Neural progenitor cell (in vitro differentiated cells): ENCODE measurements at places on chromosomes 1 and 21. TPM values are rescaled to one million over a fixed set of nuclear protein-coding genes. Genes with fewer than 3 reads are reported as not detected.

The LGR6 gene
- 0.25 TPM in 1 of 2 replicates, not detected in the other for total RNA-seq

The SLFNL1 gene
- 0.19 TPM in 1 of 2 replicates, not detected in the other for total RNA-seq

DNA sequence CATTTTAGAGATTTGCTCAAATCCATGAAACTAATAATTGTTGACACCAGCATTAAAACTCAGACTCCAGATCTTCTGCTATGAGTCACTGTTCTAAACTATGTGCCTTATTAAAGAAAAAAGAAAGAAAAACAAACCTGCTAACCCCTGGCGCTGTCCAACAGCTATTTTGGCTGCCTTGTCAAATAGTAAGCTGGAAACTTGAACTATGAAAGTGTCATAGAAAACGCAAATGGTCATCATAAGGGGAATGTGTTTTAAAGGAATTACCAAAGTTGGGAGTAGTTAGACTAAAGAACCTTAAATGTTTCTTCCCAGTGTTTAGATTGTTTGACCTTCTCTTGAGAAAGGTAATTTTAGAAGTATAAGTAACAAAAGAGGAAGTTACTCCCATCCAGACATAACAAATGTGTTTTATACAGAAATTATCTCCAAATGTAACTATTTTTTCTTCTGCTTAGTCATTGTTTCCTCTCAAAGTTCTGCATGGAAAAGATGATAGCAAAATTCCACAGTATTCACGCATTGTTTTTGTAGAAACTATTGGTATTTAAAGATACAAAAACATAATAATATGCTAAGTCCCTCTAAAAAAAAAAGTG, 272.4 kb downstream of the TPR start:
- peaks cover 13% of the 10 kb centered on the region for H3K4me1 ChIP-seq
- no peak for DNase-seq
- no peak overlapping the region for H3K27ac ChIP-seq
- no peaks in the 10 kb centered on the region for H3K36me3 ChIP-seq
- no peaks in the 10 kb centered on the region for H3K27me3 ChIP-seq
- no peak overlapping the region for H3K4me3 ChIP-seq

GRCh38 chr1:7469255-7469938, 301.7 kb upstream of the VAMP3 start:
- H3K4me3 ChIP-seq, result no peak overlapping the region
- no peak for DNase-seq
- H3K27me3 ChIP-seq, result no peaks in the 10 kb centered on the region
- H3K27ac ChIP-seq, result no peak overlapping the region

GRCh38 chr1:185532856-185533255, 201.3 kb upstream of the HMCN1 start:
- H3K4me1 ChIP-seq, result peaks cover 14% of the 10 kb centered on the region
- no peaks in the 10 kb centered on the region for H3K36me3 ChIP-seq

DNA sequence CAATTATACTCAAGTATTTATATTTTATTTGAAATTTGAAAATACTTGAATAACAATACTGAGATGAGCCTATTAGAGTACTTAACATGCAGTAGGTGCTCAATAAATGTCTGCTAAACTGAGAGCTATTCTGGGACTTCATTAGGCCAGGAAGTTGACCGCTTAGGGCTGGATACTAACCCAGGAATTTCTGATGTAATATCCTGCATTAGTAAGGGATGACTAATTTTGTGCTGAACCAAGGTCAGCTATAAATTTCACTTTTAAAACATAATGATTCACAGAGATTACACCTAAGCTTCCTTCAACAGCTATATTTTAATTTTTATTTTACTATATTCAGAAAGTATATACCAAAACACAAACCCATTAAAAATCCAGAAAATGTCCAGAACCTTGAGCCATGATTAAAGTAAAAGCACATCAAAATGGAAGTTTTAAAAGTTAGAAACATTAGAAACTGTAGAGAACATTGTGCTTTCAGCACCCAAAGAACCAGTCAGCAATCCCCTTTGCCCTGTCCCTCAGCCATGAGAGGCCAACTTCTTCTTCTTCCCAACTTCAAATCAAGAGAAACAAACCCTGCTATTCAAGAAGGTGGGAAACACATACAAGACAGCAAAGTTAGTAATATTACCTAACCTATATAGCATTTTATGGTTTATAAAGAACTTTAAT, 35.4 kb downstream of the WNT2B start:
- no peaks in the 10 kb centered on the region for H3K27me3 ChIP-seq
- H3K27ac ChIP-seq, result no peak overlapping the region
- no peaks in the 10 kb centered on the region for H3K4me1 ChIP-seq
- peaks cover 3% of the 10 kb centered on the region for H3K36me3 ChIP-seq
- DNase-seq, result no peak

- DNase-seq, result no peak
- no peaks in the 10 kb centered on the region for H3K36me3 ChIP-seq
- H3K4me3 ChIP-seq, result no peak overlapping the region
These were observed 43.0 kb upstream of the AK4 start for GRCh38 chr1:65104854-65105534.

DNA sequence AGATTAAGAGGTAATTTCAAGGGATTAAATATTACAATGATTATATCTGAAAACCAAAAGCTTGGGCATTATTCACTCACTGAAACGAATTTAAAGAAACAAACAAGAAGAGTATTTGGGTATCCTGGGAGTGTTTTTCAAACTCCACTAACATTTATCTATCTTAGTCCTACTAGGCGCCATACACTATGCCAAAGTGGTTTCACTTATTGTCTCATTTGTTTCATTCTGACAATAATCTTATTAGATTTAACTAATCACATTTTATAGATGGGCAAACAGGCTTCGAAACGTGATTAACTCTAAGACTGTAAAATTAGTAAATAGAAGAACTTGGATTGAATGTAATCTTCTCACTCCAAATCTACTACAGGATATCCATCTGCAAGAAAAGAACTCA, 25.4 kb downstream of the ASH1L start:
- H3K4me3 ChIP-seq, result no peak overlapping the region
- no peaks in the 10 kb centered on the region for H3K4me1 ChIP-seq
- no peak overlapping the region for H3K27ac ChIP-seq

- no peaks in the 10 kb centered on the region for H3K27me3 ChIP-seq
- no peaks in the 10 kb centered on the region for H3K4me1 ChIP-seq
- no peak overlapping the region for H3K4me3 ChIP-seq
These were observed 21.7 kb downstream of the KCNK2 start for GRCh38 chr1:215104283-215104682.

GRCh38 chr1:33334081-33334552, 13.2 kb upstream of the A3GALT2 start:
- no peaks in the 10 kb centered on the region for H3K36me3 ChIP-seq
- no peak overlapping the region for H3K27ac ChIP-seq
- no peaks in the 10 kb centered on the region for H3K27me3 ChIP-seq
- no peak overlapping the region for H3K4me3 ChIP-seq
- peak; percentile 34 for DNase-seq
